ENCODE measurements at places on chromosomes 6 and 20.
A peak's percentile ranks its signal among the peaks of the same experiment; 100 is the strongest.

- H3K27ac ChIP-seq: no peak overlapping the region
- no peak overlapping the region for H3K4me3 ChIP-seq
- DNase-seq: no peak
- H3K27me3 ChIP-seq: peaks cover 8% of the 10 kb centered on the region
- no peaks in the 10 kb centered on the region for H3K36me3 ChIP-seq
- H3K4me1 ChIP-seq: peaks cover 72% of the 10 kb centered on the region
These were observed 5.8 kb upstream of the PLTP start for GRCh38 chr20:45917790-45918141.

- H3K4me1 ChIP-seq: peaks cover 50% of the 10 kb centered on the region
- peak; percentile 40 for DNase-seq
- no peaks in the 10 kb centered on the region for H3K36me3 ChIP-seq
- peak overlapping the region; percentile 31 for H3K27ac ChIP-seq
These were observed 9.8 kb upstream of the AMD1 start for GRCh38 chr6:110864824-110865223.

GRCh38 chr20:53831228-53831627, 237.6 kb upstream of the ZNF217 start:
- no peak for DNase-seq
- H3K27me3 ChIP-seq: no peaks in the 10 kb centered on the region
- H3K36me3 ChIP-seq: no peaks in the 10 kb centered on the region
- H3K4me3 ChIP-seq: no peak overlapping the region
- H3K27ac ChIP-seq: no peak overlapping the region

GRCh38 chr6:63516186-63516944, 55.9 kb upstream of the LOC128125822 start:
- H3K36me3 ChIP-seq: no peaks in the 10 kb centered on the region
- H3K27me3 ChIP-seq: no peaks in the 10 kb centered on the region
- H3K4me3 ChIP-seq: peak overlapping the region; percentile 38
- H3K4me1 ChIP-seq: peaks cover 96% of the 10 kb centered on the region
- DNase-seq: peak; percentile 100
- peak overlapping the region; percentile 97 for H3K27ac ChIP-seq

DNA sequence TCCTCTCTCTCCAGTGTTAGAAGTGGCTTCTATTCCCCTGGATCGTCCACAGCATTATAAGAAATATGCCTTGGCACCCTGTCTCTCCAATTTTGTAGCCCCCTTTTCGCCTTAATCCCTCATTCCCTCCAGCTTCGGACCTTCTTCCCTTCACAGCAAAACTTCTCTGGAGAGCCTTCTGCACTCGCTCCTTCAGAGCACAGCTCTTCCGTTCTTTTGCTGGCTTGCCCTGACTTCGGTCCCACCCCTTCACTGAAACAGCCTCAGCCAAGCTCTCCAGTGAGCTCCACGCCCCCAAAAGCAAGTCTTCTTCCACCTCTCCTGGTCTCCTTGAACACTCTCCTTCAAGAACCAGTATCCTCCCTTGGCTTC, 134.7 kb upstream of the RNF24 start:
- H3K27me3 ChIP-seq: peaks cover 4% of the 10 kb centered on the region
- H3K4me3 ChIP-seq: peak overlapping the region; percentile 89
- peaks cover 37% of the 10 kb centered on the region for H3K4me1 ChIP-seq
- H3K36me3 ChIP-seq: peaks cover 8% of the 10 kb centered on the region
- no peak overlapping the region for H3K27ac ChIP-seq

DNA sequence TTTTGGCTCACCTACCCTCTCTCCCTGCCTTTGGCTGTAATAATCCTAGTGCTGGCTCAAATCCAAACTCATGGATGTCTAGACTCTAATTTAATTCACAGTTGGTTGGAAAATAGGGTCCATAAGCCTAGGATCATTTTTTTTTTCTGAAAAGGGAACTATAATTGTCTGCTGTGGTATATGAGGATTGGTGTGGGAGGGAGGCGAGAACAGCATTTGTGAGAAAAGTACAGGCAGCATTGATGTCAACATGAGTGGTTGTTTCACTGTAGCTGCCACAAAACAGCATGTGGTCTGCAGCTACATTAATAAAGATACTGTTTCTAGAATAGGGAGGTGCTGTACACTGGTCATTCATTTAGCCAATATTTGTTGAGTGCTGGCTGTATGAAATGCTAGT, 18.6 kb upstream of the POLR1H start:
- H3K4me3 ChIP-seq: no peak overlapping the region
- peak overlapping the region; percentile 18 for H3K27ac ChIP-seq
- no peaks in the 10 kb centered on the region for H3K36me3 ChIP-seq
- no peak for DNase-seq
- H3K4me1 ChIP-seq: peaks cover 26% of the 10 kb centered on the region

DNA sequence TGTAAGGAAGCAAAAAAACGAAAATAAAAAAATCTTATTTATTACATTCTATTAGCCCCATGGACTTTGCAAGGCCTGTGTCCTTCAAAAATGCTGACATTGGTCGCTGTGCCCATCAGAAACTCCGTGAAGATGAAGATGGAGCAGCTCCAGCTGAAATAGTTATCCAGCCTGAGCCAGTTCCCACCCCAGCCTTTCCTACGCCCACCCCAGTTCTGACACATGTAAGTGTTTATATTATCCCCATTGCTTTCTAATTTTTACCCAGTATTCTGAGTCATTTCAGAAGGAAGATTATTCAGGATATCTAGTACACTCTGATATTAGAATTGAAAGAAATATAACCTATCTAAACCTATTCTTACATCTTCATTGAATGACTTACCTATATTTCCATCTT, 217.7 kb downstream of the ARHGAP18 start:
- no peak overlapping the region for H3K27ac ChIP-seq
- peaks cover 16% of the 10 kb centered on the region for H3K4me1 ChIP-seq
- no peaks in the 10 kb centered on the region for H3K36me3 ChIP-seq
- no peak for DNase-seq
- H3K4me3 ChIP-seq: no peak overlapping the region
- H3K27me3 ChIP-seq: no peaks in the 10 kb centered on the region

DNA sequence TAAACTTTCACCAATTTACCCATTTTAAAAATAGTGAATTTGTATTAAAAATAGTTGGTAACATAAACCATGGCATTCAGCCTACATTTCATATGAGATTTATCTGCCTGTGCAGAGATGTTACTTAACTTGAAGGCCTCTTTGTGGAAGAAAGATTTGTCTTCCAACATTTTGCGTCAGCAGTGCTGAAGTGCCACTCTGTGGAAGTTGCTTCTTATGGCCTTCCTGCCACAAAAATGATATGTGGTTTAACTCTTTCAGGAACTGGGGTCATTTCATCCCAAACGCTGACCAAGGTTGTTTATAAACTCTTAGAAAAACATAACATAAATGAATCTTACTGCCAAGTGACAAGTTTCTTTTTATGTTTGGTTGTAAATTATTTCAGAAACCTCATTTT, 246.8 kb downstream of the ARID1B start:
- no peaks in the 10 kb centered on the region for H3K27me3 ChIP-seq
- DNase-seq: no peak
- no peak overlapping the region for H3K27ac ChIP-seq
- no peaks in the 10 kb centered on the region for H3K36me3 ChIP-seq
- H3K4me3 ChIP-seq: no peak overlapping the region

DNA sequence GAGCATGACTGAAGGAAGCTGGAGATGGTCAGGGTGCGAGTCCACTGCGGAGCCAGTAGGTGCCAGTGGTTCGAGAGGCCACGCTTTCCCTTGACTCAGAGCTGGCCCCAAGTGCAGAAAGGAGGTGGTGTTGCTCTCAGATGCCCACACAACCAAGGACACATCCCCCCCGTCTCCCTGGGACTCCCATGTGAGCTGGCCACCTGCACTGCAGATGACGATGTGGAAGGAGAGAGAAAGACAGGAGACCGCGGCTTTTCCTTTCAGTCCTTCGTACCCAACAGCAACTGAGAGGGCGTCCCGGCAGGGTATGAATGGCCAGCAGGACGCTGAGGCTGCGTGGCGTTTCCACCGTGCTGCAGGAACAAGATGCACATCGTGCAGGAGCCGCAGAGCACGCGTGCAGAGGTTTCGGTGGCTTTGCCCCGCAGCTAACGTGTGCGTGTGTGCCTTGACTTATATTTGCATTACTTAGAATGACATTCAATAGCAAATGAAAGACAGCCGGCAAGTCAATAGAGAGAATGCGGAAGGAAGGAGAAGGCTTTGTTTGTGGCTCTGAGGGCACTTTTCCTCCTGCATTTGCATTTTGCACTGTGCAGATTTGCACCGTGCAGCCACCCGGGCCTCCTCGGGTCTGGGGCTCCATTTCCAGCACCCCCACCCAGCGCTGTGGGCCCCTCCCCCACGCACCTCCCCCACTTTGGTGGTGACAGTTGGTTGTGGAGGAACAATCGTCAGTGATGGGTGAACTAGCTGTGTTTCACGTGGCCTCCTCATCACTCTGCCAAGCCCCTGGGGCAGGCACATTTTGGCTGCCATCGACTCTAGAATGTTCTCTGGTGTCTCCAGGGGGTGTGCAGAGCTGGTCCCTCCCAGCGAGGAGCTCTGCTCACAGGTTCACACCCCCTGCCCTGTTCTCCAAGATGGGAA, 26.4 kb upstream of the BHLHE23 start:
- no peaks in the 10 kb centered on the region for H3K36me3 ChIP-seq
- H3K27ac ChIP-seq: no peak overlapping the region
- H3K4me3 ChIP-seq: no peak overlapping the region
- no peaks in the 10 kb centered on the region for H3K4me1 ChIP-seq
- DNase-seq: no peak

DNA sequence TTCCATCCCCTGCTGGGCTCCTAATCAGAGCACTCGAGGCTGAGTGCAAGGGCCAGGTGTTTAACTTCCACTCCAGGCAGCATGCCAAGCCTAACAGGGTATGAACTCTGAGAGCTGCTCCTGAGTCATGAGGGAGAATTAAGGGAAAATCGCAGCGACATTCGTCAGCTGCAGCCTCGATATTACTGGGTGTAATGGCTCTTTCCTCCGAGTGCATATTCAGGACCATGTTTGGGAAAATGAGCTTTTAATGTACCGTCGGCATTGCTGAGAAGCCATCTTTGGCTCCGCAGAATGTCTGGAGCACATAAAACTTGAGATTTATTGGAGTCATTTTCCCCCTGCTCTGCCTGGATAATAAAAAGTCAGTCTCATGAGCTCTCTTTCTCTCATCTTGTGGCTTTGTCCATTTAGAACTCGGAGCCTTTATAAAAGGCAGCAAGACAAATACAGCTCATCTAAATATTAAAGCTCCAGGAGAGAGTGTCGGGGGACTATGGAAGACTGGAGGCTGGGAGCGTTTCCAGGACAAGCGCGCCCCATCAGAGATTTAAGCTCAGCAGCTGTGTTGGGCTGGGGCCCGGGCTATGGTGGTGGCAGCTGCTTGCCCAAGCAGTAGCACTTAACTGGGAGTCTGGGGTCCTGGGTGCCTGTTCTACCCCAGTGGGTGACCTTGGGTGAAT, 103.7 kb downstream of the TOX2 start:
- no peak overlapping the region for H3K27ac ChIP-seq
- no peak for DNase-seq
- H3K36me3 ChIP-seq: no peaks in the 10 kb centered on the region
- H3K4me1 ChIP-seq: no peaks in the 10 kb centered on the region
- no peak overlapping the region for H3K4me3 ChIP-seq
- no peaks in the 10 kb centered on the region for H3K27me3 ChIP-seq

DNA sequence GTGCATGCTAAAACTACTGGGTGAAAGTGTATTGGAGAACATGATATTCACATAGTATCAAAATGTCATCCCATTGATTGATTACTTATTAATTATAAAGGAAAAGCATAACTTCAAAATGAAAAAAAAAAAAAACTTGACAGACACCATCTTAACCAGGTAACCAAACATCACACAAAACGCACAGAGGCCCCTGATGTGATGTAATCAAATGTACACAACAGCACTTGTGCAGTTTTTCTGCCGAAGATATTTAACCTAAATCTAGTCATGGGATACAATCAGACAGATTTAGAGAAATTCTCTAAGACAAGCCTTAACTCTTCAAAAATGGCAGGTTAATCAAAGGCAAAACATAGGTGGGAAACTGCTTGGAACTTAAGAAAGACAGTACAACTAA, 102.0 kb upstream of the TENT5A start:
- H3K4me1 ChIP-seq: peaks cover 26% of the 10 kb centered on the region
- no peak overlapping the region for H3K27ac ChIP-seq
- H3K4me3 ChIP-seq: no peak overlapping the region
- H3K36me3 ChIP-seq: no peaks in the 10 kb centered on the region
- H3K27me3 ChIP-seq: no peaks in the 10 kb centered on the region

- no peaks in the 10 kb centered on the region for H3K36me3 ChIP-seq
- DNase-seq: no peak
- H3K4me1 ChIP-seq: peaks cover 69% of the 10 kb centered on the region
- H3K27me3 ChIP-seq: no peaks in the 10 kb centered on the region
- no peak overlapping the region for H3K4me3 ChIP-seq
These were observed 170.1 kb downstream of the HS3ST5 start for GRCh38 chr6:114172576-114173260.

- no peak for DNase-seq
- H3K4me3 ChIP-seq: no peak overlapping the region
- no peaks in the 10 kb centered on the region for H3K36me3 ChIP-seq
- no peaks in the 10 kb centered on the region for H3K4me1 ChIP-seq
These were observed 630.1 kb downstream of the TFAP2A start for GRCh38 chr6:9784786-9785185.

DNA sequence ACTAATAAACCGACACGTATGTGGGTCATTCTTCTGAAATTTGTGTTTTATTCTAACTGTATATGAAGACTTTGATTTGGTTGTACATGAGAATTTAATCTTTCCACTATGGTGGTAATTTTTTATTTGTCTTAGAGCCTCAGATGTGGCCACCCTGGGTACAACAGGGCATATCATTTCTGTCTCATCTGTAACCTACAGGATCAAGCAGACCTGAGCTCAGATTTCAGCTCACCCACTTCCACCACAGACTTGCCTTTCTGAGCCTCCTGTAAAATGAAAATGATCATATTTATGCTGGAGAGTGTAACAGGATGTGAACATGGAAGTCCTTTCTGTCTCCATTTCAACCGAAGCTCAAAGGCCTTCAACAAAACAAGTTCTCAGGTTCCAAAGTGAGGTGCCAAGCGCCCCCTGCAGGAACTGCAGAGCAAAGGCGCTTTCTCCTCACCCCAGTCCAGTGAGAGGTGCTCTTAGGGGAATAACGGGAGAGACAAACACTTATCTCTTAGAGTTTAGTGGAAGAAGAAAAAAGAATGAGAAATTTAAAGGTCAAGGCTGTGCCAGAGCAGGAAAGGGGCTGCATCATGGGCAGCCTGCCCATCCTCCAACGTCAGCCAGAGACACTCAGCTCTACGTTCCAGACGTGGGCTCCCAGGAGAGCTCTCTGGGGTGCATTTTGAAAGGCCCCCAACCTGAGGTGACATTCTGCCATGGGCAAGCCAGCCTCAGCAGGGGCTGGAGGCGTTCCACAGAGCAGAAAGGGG, 23.0 kb upstream of the CD24 start:
- H3K27ac ChIP-seq: peak overlapping the region; percentile 58
- peaks cover 37% of the 10 kb centered on the region for H3K4me1 ChIP-seq
- peak overlapping the region; percentile 48 for H3K4me3 ChIP-seq

GRCh38 chr6:124947971-124948451, 14.2 kb upstream of the RNF217 start:
- no peak overlapping the region for H3K4me3 ChIP-seq
- no peaks in the 10 kb centered on the region for H3K36me3 ChIP-seq

All from HepG2 (cell line).